ENCODE measurements at places on chromosomes 7 and 10.

GRCh38 chr7:30559611-30560010 lies 35.1 kb upstream of the GARS1 start:
- DNase-seq, result no peak

GRCh38 chr7:125057963-125058362 lies 128.3 kb upstream of the POT1 start:
- no peak for DNase-seq

- no peak for DNase-seq
These were observed 2.3 kb upstream of the CTTNBP2 start for GRCh38 chr7:117875566-117875965.

DNA sequence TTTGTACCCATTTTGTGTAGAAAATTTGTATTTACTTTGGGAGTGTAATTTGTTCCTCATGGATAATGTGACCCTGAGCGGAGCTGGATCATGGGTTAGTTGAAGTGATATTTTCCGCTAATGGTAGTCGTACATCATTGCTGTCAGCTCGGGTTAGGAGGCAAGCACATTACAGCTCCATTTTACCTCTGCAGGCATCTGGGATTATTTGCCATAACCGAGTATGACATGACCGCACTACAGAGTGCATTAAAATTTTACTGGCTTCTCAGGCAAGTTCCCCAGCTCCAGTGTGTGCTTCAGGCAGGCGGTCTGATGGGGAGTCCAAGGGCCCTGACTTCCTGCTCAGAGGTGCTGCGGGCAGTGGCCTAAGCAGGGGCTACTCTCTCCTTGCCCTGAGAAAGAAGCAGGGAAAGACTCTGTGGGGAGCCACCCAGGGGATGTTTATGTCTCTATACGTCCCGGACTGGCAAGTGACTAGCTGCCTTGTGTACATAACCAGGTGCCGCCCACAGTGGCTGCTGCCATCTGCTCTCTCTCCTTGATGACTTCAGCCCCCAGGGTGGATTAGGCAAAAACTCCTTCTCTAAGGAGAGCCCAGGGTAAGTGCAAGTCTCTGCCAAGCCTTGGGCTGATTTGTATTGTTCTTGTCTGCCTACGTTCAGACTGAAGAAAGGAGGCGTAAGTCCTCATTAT lies 685.3 kb upstream of the GALNT17 start:
- DNase-seq, result no peak

DNA sequence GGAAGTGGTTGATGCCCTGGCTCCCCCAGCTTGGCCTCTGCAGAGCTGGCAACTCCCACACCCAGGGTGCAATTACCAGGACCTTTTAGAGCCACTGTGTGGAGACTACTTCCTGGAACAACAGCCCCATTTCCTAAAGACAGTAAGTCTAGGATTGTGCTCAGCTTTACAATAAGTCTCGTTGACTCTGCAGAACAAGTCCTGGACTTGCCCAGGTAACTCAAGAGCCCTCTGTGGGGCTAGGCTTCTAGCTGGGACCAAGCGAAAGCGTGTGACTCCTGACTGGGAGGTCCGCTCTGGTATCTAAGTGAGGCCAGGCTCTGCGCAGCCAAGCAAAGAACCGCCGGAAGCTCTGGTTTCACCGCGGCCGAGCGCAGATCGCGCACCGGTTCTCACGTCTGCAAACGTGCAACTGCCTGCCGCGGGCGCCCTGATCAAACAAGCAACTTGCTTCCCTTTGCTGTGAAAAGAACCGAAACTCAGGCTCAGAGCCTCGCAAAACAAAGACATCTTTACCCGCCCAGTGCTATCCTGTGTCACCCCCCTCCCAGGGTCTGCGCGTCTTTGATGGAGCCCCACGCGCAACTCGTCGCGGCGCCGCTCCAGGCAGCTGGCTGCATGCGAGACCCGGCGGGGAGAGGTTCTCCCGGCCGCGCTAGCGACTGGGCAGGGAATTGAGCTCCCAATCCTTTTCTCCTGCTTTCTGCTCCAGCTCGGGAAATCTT lies 4.4 kb upstream of the PDLIM1 start:
- DNase-seq, result peak; percentile 13

DNA sequence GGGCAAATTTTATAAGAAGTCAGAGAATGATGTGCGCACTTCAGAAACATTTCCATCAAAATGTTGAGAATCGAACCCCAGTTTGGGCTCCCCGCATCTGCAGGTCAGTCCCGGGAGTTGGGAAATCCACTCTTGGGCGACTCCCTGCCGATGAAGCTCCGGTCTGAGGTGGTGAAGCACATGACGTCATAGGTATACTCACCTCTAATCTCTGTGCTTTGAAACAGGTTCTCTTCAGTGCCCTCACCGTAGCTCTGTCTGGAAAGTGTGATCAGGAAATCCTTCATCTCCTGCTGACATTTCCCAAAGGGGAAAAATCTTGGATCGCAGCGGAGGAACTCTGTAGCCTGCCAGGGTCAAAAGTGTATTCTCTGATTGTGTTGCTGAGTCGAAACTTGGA lies 138.5 kb downstream of the ABCA13 start:
- no peak for DNase-seq

- no peak for DNase-seq
These were observed 573.0 kb upstream of the IGFBP3 start for GRCh38 chr7:46494028-46494427.

DNA sequence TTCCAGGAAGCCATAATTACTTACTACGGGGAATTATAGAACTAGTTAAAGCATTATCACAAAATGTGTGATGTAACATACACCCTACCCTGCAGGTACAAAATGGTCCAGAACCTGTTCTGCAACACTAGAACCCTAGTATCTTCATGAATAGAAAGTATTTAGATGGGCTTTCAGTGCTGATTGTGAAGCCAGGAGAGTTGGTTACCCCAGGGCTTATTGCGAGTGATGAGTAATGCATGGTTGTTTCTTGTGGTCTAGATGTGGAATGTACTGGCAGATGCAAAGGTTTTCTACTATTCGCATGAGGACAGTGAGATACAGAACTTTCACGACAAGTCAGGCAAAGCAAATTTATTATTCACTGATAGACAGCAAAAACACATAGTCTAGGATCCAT lies 33.6 kb upstream of the AGR3 start:
- DNase-seq, result no peak

- DNase-seq, result no peak
These were observed 49.5 kb downstream of the NEURL1 start for GRCh38 chr10:103542764-103543616.

DNA sequence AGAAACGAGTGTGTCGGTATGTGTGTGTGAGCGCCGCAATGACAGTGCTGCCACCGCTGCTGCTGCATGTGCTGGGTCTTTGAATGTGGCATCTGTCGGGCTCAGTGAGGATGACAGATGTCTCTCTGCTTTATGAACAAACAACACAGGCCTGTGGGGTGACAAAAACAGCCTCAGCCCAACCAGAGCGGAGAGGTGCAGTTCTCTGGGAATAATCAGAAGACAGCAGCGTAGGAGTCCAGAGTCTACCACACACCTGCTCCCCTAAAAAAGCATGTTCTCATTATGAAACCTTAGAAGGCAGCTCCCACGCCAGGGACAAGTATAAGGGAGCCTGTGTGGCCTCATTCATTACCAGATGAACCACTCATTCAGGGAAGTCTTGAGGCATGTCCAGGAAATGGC lies 278.3 kb downstream of the KCNMA1 start:
- no peak for DNase-seq
